Sciatic nerve (tissue), 2 donors: ENCODE measurements at places on chromosomes 7 and 10.

DNA sequence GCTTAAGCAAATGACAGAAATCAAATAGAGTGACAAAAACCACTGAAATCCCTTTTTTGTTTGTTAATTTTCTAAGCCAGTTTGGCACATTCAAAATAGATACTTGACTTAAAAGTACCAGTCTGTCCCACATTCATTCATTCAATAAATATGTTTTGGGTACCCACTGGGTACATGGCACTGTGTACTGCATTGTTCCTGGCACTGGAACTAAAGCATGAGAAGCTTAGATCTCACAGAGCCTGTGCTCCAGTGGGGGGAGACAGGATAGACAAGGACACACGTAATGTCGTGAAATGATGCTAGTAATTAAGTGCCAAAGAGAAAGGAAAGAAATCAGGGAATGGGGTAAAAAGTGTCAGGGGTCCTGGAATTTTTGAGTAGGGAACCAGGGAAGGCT lies 13.0 kb downstream of the MTURN start:
- DNase-seq, result no peak

- DNase-seq, result no peak
Measured at GRCh38 chr7:116776610-116777289, 85.6 kb upstream of the CAPZA2 start.

DNA sequence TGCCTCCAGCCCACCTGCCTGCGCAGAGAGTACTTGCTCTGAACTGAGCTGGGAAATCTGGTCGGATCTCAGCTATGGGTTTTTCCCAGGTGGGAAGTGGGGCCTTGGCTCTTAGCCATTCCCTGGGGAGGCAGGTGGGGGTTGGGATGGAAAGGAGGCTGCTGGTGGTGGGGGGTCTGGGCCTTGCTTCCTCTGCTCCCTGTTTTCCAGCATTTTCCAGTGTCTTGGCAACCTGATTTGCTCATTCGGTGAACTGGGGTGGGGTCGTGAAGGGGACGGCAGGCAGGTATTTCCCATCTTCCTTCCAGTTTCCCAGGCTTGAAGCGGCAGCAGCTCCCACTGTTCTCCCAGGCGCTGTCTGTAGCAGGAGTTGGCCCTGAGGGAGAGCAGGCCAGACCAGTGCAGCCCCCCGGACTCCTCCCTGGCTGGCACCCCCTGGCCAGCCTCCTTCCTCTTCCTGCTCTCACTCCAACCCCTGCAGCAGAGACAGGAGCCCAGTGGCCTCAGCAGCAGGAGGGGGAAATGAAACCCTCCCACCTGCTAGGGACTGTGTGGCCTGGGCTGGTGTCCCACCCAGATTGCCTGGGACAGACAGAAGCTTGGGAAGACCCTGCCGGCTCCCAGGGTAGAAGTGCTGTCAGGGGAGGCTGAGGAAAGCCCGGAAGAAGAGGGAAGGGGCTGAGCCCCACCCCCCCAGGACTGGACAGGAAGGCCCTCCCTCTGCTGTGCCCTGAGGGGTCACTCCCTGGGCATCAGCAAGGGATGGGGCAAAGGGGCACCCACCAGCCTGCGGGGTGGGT lies 6.6 kb downstream of the TRIM8 start:
- DNase-seq, result no peak

DNA sequence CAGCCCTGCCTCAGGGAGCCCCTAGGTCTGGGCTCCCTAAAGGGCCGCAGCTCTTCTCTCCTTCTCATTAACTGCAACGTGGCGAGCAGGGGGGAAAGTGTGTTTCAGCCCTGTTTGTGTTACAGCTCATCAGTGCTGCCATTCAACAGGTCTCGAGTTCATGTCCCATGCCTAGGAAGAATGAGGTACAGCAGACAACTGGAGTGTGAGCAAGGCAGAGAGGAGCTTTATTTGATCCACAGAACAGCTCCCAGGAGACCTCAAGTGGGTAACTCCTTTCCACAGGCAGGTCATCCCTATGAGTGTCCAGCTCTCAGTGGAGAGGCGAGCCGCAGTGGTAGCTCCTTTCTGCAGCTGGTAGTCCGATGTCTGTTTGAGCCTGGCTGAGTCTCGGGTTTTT lies 313.1 kb downstream of the AUTS2 start:
- DNase-seq, result no peak
